ENCODE measurements at places on chromosomes 4 and X. TPM values are rescaled to one million over a fixed set of nuclear protein-coding genes. Genes with fewer than 3 reads are reported as not detected.

- H3K27ac ChIP-seq, result peak overlapping the region; percentile 49
- peaks cover 87% of the 10 kb centered on the region for H3K4me1 ChIP-seq
- no peaks in the 10 kb centered on the region for H3K36me3 ChIP-seq
- H3K4me3 ChIP-seq, result no peak overlapping the region
- DNase-seq, result no peak
- no peaks in the 10 kb centered on the region for H3K27me3 ChIP-seq
These were observed 21.0 kb downstream of the MSN start for GRCh38 chrX:65688403-65688871.

GRCh38 chrX:96989830-96990571 is 106.3 kb downstream of the RPA4 start:
- no peak overlapping the region for H3K27ac ChIP-seq
- DNase-seq, result no peak
- H3K36me3 ChIP-seq, result no peaks in the 10 kb centered on the region

- H3K27me3 ChIP-seq, result no peaks in the 10 kb centered on the region
- H3K36me3 ChIP-seq, result no peaks in the 10 kb centered on the region
- H3K27ac ChIP-seq, result no peak overlapping the region
- no peaks in the 10 kb centered on the region for H3K4me1 ChIP-seq
These were observed 526.3 kb upstream of the FAM241A start for GRCh38 chr4:111618908-111619307.

GRCh38 chr4:103076747-103077347 is at the start of gene SLC9B2:
Gene SLC9B2 (minus strand): TSS chr4:103076761. CDS start chr4:103067550, 9,211 bp downstream.
- DNase-seq, result no peak
- peak within 1 kb of the TSS; percentile 72 for H3K4me3 ChIP-seq
- H3K27me3 ChIP-seq, result no peaks in the 10 kb centered on the region
- H3K27ac ChIP-seq, result peak within 1 kb of the TSS; percentile 83
- H3K36me3 ChIP-seq, result peaks cover 16% of the 10 kb centered on the region

DNA sequence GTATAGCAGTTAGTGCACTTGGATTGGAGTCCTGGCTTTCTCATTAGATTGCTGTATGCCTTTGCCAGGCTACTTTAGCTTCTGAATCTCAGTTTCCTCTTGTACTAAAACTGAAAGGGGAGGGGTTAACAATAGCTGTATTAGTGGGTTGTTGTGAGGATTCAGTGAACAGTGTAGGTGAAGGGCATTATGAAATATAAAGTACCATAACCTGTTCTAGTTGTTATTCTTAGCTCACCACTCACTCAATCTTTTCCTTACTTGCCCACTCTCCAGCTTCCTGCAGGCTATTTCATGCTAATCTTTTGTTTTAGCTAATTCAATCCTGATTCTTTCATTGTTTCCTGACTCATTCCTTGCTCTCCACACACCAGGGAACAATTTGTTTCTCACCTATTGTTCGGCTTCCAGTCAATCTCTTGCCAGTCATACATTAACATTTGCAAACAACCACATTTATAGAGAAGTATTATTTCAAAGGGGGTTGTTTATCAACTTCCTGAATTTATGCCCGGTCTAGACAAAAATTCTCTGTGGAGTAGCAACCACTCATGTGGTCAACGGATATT is 50.6 kb upstream of the EDA start:
- no peak for DNase-seq
- no peak overlapping the region for H3K4me3 ChIP-seq
- no peaks in the 10 kb centered on the region for H3K36me3 ChIP-seq
- no peak overlapping the region for H3K27ac ChIP-seq

- DNase-seq, result no peak
- no peaks in the 10 kb centered on the region for H3K4me1 ChIP-seq
- no peak overlapping the region for H3K4me3 ChIP-seq
- H3K36me3 ChIP-seq, result no peaks in the 10 kb centered on the region
These were observed 18.5 kb downstream of the APLN start for GRCh38 chrX:129636175-129636681.

- no peak overlapping the region for H3K4me3 ChIP-seq
- no peaks in the 10 kb centered on the region for H3K27me3 ChIP-seq
- no peaks in the 10 kb centered on the region for H3K4me1 ChIP-seq
- no peak overlapping the region for H3K27ac ChIP-seq
- no peak for DNase-seq
These were observed 36.4 kb downstream of the EDA2R start for GRCh38 chrX:66602381-66602938.

GRCh38 chr4:83110970-83111750 is 3.4 kb downstream of the PLAC8 start:
- no peaks in the 10 kb centered on the region for H3K27me3 ChIP-seq
- peak overlapping the region; percentile 65 for H3K4me3 ChIP-seq
- DNase-seq, result no peak
- H3K27ac ChIP-seq, result peak overlapping the region; percentile 84
- peaks cover 10% of the 10 kb centered on the region for H3K4me1 ChIP-seq

DNA sequence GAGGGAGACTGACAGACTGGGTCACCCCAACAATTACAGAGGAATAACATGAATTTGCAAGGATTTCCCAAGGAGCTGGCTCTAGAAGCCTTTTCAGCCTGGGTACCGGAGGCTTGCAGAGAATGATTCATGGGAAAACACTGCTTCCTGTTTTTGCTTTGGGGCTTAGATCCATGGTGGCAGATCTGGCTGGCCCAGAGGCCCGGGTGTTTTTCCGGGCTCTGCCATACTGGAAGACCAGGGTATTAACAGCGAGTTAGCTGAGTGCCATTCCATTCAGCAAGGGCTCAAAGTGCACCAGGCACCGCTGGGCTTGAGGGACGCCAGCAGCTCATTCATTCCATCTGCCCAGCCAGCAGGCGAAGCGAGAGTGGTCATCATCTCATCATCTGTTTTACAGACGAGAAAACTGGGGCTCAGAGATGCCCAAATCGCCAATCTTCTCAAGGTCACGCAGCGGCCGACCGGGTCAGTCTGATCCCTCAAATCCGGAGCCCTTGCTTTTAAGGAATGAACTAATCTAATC is 1.3 kb downstream of the WDR1 start:
- H3K4me3 ChIP-seq, result peak overlapping the region; percentile 86
- H3K36me3 ChIP-seq, result peaks cover 52% of the 10 kb centered on the region
- H3K27ac ChIP-seq, result peak overlapping the region; percentile 99
- H3K4me1 ChIP-seq, result peaks cover 62% of the 10 kb centered on the region
- DNase-seq, result no peak

DNA sequence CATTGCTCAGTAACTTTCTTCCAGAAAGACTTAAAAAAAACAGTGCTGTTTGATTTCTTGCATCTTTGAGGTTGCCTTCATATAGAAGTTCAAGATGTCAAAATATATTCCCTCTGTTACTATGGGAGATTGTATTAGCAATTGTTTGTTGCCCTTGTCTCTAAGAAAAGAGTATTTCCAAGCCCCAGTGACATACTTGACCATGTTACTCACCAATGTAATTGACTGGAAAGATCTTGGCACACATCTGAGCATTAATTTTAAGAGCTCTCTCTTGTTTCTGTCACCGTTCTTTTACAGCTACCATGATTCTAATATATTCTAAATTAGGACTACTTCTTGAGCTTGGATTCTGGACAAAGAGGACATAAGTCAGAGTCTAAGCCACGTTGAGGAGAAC is 902.7 kb upstream of the EPHA5 start:
- H3K27ac ChIP-seq, result no peak overlapping the region
- H3K27me3 ChIP-seq, result no peaks in the 10 kb centered on the region
- no peak for DNase-seq
- no peaks in the 10 kb centered on the region for H3K36me3 ChIP-seq
- H3K4me1 ChIP-seq, result no peaks in the 10 kb centered on the region

GRCh38 chr4:76384052-76384451 is 36.9 kb downstream of the CCDC158 start:
- H3K4me3 ChIP-seq, result no peak overlapping the region
- H3K4me1 ChIP-seq, result no peaks in the 10 kb centered on the region
- no peak for DNase-seq
- no peaks in the 10 kb centered on the region for H3K36me3 ChIP-seq
- no peaks in the 10 kb centered on the region for H3K27me3 ChIP-seq

GRCh38 chrX:103413705-103414387 is 37.5 kb downstream of the BEX3 start:
- no peak for DNase-seq
- H3K4me1 ChIP-seq, result no peaks in the 10 kb centered on the region
- H3K27ac ChIP-seq, result no peak overlapping the region
- H3K4me3 ChIP-seq, result no peak overlapping the region
- H3K27me3 ChIP-seq, result no peaks in the 10 kb centered on the region
- no peaks in the 10 kb centered on the region for H3K36me3 ChIP-seq

- H3K36me3 ChIP-seq, result no peaks in the 10 kb centered on the region
- no peak overlapping the region for H3K4me3 ChIP-seq
- H3K27ac ChIP-seq, result no peak overlapping the region
- no peak for DNase-seq
- no peaks in the 10 kb centered on the region for H3K4me1 ChIP-seq
These were observed 89.2 kb upstream of the GPM6B start for GRCh38 chrX:13906093-13906492.

DNA sequence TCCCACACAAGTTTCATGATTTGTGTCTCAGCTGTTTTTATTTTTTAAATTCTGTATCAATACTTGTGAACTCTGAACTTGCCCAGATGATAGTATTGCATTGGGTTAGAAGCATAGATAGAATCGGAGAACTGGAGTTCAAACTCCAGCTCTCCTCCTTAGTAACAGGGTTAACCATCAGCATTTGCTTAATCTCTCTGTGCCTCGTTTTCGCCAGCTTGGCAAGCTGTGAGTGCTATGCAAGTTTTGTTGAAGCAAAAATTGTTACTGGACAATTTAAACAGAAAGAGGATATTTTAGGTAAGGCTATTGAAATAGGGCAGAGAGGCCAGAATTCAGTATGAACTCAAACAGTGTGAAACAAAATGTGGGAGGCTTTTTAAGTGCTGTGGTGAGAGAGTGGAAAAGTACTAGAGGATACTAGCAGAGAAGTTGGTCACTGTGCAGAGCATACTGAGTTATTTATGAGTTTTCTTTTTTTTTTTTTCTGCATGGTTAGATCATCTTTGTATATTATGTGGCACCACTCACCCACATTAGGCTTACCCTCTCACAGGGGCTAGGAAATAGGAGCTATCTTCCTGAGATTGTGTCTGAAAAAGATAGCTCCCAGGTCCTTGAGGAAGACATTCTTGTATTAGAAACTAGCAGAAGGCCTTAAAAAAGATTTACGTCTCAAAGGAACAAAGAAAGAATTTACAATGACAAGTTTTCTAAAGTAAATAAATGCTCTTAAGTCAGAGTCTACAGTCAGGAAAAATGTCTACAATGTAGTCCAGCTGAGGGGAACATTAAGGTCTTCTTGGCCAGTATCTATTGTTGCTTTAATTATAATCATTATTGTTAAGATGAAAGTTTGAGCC is 1126.6 kb downstream of the FAT4 start:
- H3K4me1 ChIP-seq, result no peaks in the 10 kb centered on the region
- DNase-seq, result no peak

GRCh38 chr4:146273204-146273901 is 59.0 kb downstream of the REELD1 start:
- no peak overlapping the region for H3K4me3 ChIP-seq
- DNase-seq, result no peak
- no peak overlapping the region for H3K27ac ChIP-seq
- no peaks in the 10 kb centered on the region for H3K36me3 ChIP-seq

GRCh38 chrX:130999360-130999759 is 58.8 kb upstream of the ARHGAP36 start:
- DNase-seq, result no peak
- H3K36me3 ChIP-seq, result no peaks in the 10 kb centered on the region
- H3K4me3 ChIP-seq, result no peak overlapping the region
- no peak overlapping the region for H3K27ac ChIP-seq

DNA sequence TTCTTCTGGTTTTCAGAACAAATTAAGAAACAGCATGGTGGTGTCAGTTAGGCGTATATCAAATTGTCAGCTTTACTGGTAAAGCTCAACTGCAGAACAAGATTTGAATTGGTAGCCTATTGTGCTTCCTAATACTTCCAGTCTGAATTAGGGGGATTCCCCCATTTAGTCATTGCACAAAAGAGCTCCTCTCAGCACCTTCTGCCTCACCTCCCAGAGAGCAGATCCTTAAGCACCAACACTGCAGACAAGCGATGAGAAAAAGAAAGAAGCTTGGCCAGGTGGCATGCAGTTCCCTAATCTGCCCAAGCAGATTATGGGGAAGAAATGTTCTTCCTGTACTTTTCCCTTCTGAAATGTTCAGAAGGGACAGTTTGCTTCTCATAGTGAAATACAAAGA is 9.2 kb downstream of the MAP9 start:
- no peak overlapping the region for H3K4me3 ChIP-seq
- H3K4me1 ChIP-seq, result no peaks in the 10 kb centered on the region
- DNase-seq, result no peak
- no peaks in the 10 kb centered on the region for H3K27me3 ChIP-seq
- peaks cover 4% of the 10 kb centered on the region for H3K36me3 ChIP-seq
- no peak overlapping the region for H3K27ac ChIP-seq

ATP1B4 gene
- total RNA-seq, result not detected

DACH2 gene
- not detected for total RNA-seq

MAML3 gene
- total RNA-seq, result 12.5 TPM

TMPRSS11E gene
- total RNA-seq, result not detected

Measured in lower lobe of right lung (tissue), 2 donors.